Activated CD4-positive, alpha-beta T cell treated with anti-CD3 and anti-CD28 coated beads for 4 hours (primary cell): ENCODE measurements at places on chromosomes 2 and 18.

GRCh38 chr2:134724341-134724740, 5.5 kb upstream of the TMEM163 start:
- DNase-seq = no peak

DNA sequence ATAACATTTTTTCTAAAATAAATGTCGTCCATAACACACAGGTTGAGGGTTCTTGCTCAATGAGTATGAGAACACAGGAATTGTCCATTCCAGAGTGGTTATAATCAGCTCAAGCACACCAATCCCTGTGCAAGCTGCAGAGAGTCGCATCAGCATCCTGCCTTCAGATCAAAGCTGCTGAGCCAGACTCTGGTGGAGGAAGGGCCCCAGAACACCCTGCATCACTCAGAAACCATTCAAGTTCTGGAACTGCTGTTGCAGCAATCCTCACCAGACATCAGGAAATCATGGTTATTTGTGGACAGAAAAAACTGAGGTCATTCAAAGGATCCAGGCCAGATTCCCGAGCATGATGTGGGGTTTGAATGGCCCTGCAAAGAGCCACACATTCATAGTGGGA, 44.5 kb downstream of the DNER start:
- no peak for DNase-seq

GRCh38 chr2:149420053-149420963, 89.9 kb downstream of the LYPD6 start:
- no peak for DNase-seq

DNA sequence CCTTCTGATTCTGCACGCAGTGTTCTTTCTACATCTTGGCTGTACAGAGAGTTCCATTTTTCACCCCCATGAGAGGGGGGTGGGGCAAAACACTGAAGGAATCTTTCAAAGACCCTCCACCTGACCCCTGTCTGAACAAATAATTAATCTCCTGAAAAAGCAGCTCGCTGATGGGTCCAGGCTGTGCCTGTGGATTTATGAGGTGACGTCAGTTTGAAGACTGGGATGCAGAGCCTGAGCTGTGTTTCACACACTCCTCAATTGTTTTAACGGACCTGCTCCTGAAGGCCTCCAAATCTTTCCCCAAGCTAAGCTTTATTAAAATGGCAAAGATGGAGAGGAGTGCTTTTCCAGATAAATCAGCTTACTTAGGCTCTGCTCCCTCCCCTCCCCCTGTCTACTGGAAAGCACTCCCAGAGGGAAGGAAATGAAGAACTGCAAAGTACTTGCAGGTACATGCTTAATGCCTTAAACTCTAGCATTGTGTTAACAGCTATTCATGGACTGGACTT, 390.2 kb upstream of the TNP1 start:
- no peak for DNase-seq

DNA sequence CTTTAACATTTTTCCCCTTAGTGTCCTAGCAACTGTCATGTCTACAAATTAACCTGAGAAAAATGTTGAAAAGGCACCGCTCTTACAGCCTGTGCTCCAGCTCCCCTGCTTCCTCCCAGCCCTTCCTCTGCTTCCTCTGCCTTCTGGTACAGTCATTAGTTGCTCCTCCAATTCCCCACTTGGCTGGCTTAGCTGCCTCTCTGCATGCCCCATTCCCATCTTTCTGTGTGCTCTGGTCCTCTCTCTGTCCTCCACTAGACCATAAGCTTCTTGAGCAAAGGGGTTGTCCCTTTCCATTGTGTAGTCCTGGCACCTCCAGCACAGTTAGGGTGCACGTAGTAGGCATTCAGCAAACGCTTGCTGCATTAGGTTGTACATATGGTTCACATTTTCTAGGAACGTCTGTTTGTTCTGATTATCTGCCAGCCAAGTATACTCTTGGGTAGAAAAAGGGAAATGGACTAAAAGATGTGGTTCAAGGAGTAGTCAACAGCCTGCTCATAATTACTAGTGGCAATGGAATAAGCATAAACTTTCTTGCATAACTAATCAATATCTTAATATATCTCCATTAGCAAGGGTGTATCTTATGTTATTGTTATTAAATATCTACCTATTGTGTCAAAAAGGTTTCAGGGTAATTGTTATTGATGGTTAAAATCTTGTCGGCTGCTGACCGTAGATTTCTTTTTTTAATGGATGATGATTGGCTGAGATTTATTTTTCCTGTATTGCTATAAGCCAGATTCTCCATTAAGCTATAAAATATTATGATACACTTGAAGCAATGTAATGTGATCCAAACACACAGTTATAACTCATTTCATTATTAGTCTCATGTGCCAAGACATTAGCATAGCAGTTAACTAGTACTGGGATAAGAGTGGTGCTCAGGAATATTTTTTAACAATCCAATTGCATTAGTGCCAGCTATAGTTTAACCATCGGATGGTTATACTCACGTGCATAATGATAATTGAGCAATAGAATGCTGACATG, 340.1 kb downstream of the SLC4A3 start:
- no peak for DNase-seq

DNA sequence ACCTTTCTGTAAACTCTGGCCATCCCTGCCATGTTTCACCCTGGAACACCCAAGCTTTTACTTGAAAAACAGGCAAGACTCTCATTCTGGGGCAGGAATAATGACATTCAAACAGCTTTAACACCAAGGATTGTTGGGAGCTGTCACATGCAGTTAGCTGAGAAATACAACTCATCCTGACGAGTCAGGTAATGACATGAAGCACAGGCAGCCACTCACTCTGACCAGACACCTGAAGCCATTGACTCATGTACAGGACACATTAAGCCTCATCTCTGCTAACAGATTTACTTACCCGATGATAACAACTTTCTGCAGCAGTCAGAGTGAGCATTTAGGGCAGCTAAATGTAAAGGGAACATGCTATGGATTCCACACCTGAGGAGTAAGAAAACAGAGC, 163.1 kb upstream of the PGAP1 start:
- DNase-seq = no peak

DNA sequence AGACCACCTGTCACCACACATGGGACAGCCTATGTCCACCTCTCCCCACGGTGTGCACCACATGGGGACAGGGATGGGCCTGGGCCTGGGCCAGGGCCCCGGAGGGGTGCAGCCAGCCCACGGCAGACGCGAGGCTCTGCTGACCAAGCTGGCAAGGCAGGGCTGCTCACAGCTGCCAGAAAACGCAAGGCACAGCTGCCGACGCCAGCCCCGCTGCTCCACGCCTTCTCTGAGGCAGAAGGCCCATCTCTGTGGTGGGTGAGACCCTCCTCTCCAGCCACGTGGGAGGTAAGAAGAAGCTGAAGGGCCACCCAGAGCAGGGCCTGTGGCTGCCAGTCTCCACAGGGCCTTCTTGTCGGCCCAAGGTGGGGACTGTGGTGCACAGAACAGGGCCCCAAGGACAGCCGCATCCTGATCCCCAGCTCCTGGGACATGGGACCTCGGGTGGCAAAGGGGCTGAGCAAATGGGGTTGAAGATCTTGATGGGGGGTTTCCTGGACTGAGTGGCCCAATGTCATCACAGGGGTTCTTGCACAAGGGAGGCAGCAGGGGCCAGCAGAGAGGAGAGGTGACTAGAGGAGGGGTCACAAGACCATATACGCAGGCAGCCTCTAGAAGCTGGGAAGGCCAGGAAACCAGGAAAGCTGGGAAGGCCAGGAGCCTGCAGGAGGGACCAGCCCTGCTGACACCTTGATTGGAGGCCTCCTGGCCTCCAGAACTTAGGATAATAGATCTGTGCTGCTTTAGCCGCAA, 72.3 kb downstream of the NDUFA10 start:
- no peak for DNase-seq

DNA sequence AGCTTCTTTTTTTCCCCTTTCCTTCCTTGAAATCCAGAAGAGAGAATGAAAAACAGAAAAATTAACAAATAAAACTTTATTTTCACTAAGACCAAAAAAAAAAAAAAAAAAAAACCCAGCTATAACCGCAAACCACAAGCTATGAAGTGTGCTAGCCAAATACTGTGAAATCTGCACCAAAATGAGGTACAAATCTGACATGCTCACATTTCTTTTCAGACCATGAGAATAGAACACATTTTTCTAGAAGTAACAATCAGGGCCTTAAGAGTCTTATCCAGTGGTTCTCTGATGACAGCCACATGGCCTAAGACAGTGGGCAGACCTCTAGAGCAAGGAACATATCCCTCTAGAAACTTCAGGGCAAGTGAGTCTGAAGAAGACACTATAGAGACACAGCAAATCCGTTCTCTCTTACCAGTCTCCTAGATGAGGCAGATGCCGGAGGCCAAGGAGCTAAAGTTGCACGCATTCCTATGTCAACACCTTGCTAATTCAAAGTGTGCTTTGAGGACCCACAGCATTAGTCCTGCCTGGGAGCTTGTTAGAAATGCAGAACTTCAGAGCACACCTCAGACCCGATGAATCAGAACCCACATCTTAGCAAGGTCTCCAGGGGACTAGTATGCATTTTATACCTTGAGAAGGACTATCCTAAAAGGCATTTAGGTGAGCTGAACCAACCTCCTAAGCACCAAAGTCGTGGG, 317.1 kb downstream of the MYCN start:
- DNase-seq = no peak

DNA sequence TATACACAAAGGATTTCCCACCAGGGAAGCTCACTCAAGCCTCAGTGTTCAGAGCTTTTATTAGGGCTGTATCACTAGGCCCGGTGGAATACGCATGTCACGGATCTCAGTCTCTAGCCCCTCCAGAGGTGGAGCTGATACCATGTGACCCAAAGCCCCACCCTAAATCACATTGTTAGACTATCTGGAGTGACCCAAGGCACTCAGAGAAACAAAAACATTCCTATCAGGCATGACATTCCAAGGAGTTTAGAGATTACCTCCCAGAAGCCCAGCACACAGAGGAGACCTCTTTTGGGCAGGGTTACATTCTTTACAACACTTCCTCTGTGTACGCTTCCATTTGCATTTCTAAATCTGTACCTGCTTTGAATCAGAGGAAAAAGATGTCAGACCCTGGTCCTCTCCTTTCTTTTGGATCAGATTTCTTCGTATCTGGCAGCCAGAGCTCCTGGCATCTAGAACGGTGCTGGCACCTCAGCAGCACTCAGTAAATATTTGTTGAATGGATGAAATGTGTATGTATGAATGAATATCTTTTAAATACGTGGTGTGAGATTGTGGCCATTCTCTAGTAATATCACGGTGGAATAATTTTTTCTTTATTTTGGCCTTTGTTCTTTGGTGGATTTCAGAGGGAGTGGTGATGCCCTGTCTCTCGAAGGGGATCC, 37.7 kb upstream of the SMAD2 start:
- DNase-seq = no peak

- DNase-seq = no peak
Observed at GRCh38 chr2:209696836-209697711, 74.6 kb upstream of the UNC80 start.

GRCh38 chr18:11147962-11148679, 1.2 kb downstream of the PIEZO2 start:
- DNase-seq = no peak

- DNase-seq = no peak
Observed at GRCh38 chr18:72041313-72042032, 502.7 kb downstream of the CBLN2 start.
